Activated effector memory CD4-positive, alpha-beta T cell treated with anti-CD3 and anti-CD28 coated beads, Interleukin-2, amount 50 U/mL, for 16 hours (primary cell): ENCODE measurements at places on chromosomes 16 and 17.

DNA sequence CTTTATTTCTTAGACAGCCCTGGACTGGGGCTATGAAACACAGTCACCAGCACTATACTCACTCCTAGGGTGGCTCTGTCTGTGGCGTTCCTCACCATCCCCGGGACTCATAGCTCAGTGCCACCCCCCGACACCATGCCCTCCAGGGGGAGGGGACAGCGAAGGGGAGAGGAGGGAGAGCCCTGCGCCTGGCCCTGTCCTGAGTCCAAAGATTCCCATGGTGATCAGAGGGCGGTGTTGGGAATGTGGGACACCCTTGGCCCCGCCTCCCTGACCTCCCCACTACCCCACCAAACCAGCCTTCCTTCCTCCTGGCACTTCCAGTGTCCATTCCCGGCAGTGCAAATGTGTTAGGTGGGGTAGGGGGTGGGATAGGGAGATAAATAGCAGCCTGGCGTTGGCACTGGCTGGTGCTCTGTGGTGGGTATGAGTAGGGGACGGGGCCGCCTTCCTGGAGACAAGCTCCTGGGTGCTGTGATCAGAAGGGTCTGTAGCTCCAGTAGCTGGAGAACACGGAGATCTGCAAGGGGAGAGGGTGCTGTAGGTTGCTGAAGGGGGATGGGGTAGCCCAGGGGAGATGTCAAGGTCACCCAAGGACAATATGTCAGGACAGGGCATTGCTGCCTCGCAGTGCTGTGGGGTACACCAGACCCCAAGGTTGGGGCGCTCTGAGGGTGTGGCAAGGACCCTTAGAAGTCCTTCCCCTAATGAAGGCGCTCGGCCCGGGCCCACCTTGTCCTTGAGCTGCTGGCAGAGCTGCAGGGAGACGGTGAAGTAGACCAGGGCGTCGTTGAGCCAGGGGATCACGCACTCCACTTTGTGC lies 2.0 kb downstream of the SMIM22 start:
- no peak for DNase-seq

DNA sequence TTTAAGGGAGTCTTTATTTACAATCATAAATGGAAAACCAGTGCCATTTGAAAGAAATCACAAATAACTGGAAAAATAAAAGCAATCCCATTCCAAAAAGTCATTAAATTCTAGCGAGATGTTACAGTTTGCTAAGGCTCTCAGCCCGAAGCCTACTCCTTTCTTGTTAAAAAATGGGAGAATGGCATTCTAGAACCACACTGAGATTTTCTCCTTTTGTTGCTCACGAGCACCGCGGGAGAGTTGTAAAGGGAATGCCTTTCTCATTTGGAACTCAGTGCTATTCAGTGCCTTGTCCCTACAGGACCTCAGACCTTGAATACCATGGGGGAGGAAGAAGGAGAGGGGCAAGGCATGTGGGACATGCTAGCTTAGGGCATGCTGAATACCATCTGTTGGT lies 36.3 kb downstream of the GDE1 start:
- DNase-seq, result no peak

DNA sequence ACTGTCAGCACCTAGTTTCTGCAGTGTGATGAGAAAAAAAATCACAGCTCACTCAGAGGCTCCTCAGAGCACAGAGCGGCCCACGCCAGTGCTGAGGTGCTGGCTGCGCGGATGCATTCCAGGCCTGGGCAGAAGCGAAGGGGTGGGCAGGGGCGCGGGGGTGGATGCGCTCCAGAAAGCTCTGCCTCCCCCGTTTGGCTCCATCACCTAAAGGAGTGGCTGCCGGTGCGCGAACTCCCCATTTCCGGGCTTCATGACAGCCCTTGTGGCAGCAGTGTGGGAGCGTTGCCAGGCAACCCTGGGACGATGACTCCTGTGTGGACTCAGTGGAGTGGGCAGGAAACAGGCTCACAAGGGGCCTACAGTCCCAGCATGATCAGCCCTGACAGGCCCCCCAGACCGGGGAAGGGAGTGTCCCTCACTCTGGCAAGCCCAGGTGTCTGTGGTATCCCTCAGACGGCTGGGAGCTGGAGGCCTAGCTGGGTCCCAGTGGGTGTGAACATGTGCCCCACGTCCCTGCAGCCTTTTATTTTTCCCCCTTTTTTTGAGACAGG lies 32.8 kb upstream of the NUDT16L1 start:
- peak; percentile 85 for DNase-seq

- no peak for DNase-seq
These were observed 17.7 kb downstream of the PRAC1 start for GRCh38 chr17:48704361-48705248.

- DNase-seq, result no peak
These were observed 7.8 kb upstream of the RNPS1 start for GRCh38 chr16:2275476-2276367.

DNA sequence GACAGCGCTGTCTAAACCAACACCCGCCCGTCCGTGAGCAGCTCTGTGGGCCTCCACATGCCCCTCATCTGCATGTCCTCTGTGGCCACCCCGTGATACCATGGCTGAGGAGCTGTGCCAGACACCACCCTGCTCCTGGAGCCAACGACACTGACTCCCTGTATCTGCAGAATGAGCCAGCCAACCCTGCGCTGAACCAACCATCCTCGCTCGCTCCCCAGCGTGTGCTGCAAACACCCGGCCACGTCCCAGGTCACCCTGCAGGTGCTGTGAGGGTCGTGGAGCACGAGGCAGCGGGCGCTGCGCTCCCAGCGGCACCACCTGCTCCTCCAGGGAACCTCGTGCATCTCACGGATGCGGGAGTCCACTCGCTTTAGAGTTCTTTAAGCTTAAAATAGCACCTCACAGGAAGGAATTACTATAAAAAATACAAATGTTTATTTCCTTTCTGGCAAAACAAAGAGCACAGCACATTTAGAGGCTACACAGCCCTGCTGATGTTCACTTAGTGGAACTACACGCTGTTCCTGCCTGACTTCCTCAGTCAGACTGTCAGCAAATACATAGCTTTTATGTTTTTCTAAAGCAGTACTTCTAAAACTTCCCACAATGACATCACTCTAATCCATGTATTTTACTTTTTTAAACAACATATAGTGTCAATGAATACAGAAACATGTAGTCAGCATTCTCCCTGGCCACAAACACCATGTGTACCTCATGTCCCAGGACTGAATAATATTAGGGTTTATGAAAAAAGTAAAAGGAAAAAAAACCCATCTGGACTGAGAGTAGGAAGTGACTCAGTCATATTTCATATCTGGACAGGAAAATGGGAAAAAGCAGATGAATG lies 43.5 kb downstream of the MAP1LC3B start:
- DNase-seq, result no peak

DNA sequence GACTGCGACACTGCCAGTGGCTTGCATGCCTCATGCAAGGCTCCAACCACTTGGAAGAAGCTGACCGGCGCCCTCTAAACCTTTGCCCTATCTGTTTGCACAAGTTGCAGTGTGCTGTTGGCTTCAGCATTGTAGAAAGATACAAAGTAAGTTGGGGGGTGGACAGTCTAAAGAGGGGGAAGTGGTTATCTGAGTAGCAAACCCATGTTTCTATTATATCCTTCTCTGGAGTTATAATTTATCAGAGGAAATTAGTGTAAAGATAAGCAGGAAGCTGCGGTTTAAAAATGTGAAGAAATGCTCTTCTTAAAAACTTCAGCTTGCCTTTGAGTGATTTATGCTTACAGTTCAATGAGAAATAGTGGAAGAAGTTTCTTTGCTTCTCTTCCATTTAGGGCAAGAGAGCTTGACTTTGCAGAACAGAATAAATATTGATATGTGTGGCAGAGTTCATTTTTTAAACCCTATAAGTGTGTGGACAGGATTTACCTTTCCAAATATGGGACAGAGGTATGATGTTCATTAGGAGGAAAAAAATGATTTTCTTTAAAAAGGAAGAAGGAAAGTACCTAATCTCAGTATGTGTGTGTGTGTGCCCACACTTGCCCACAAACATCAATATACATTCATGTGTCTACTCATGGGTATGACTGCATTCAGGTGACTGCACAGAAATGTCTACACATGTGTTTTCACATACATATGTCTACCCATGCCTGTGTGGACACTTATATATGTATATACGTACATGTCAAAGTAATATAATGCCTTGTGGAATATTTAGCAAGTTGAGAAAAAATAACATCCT lies 8.1 kb downstream of the AMZ2 start:
- DNase-seq, result peak; percentile 69
